Sigmoid colon (tissue), 7 donors: ENCODE measurements at places on chromosomes 5 and 9. TPM values are rescaled to one million over a fixed set of nuclear protein-coding genes. Genes with fewer than 3 reads are reported as not detected.

Gene CCNO
- 2.0 TPM for polyA plus RNA-seq

GRCh38 chr9:95516221-95516733, 494 bp downstream of the PTCH1 start:
- no peak for DNase-seq

Gene ZCCHC10
- 49.2 TPM for polyA plus RNA-seq

GRCh38 chr9:83680233-83680632, 27.5 kb downstream of the UBQLN1 start:
- DNase-seq, result no peak

GRCh38 chr9:91746904-91747303, 203.1 kb downstream of the ROR2 start:
- DNase-seq, result no peak

Gene ARAP3
- polyA plus RNA-seq, result 2.4 TPM

GRCh38 chr9:92486371-92486770, 4.1 kb upstream of the ASPN start:
- no peak for DNase-seq

- no peak for DNase-seq
Measured at GRCh38 chr9:131717719-131718460, 22.0 kb downstream of the RAPGEF1 start.

Gene PCDHB11
- polyA plus RNA-seq, result not detected
